NCI-H187 (cell line): ENCODE measurements at places on chromosomes 13 and 19.

- peak; percentile 3 for DNase-seq
Observed at GRCh38 chr19:8158411-8159074, 9.2 kb upstream of the FBN3 start.

DNA sequence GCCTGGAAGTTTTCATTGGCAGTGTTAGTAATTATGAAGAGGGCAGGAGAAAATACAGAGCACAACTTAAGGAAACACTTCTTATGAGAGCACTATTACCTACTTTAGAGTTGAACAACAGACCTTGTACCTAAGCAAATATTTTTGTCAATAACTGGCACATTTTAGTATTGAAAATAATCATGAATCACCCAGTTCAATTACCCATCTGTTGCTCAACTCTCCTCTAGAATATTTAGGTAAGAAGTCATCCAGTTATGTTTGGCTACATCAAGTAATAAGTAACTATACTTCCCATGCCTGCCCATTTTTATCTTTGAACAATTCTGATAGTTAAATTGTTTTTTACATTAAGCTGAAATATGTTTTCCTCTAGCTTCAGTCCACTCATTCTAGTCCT lies 893.4 kb downstream of the DIAPH3 start:
- no peak for DNase-seq

DNA sequence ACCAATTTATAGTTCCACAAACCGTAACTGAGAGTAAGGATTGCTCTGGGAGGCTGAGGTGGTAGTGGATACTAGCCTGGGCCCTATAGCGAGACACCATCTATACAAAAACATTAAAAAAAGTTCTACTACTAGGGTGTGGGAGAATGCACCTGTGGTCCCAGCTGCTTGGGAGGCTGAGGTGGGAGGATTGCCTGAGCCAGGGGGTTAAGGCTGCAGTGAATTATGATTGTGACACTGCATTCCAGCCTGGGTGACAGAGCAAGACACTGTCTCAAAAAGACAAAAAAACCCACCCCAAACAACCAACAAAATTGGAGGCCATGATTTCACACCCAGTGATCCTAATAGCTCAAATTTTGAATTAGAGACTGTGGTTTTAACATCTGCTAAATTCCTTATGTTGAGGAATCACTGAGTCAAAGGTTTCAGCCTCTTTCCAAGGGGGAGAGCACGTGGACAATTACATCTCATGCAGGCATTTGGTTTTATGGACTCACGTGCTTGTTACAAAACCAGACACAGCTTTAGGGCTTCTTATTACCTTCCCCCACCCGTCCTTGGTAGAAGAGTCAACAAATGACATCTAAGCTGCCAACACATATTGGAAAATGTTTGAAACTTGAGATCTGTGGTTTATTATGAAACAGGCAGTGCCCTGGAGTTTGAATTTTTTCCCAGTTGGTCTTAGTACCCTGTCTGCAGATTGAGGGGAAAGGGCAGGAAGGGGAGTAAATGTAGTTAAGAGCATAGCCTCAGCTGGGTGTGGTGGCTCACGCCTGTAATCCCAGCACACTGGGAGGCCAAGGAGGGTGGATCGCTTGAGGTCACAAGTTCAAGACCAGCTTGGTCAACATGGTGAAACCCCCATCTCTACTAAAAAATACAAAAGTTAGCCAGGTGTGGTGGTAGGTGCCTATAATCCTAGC lies 18.5 kb downstream of the CYP2A6 start:
- DNase-seq: no peak

DNA sequence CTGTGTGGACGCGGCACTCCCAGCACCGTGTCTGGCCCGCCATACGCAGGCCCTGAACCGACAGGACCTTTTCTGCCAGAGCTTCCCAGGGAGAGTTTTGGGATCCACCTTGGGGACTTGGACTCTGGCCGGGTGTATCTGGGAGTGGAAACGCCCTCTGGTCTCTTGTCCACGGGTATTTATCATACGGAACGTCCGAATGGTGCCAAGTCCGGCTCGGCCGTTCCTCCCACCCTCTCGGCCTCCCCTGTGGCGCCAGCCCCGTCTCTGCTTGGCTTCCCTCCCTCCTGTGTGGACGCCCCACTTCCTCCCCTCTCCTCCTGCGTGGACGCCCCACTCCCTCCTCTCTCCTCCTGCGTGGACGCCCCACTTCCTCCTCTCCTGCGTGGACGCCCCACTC lies 12.1 kb downstream of the HCN2 start:
- DNase-seq: no peak
